ENCODE measurements at places on chromosomes 11 and 22.

DNA sequence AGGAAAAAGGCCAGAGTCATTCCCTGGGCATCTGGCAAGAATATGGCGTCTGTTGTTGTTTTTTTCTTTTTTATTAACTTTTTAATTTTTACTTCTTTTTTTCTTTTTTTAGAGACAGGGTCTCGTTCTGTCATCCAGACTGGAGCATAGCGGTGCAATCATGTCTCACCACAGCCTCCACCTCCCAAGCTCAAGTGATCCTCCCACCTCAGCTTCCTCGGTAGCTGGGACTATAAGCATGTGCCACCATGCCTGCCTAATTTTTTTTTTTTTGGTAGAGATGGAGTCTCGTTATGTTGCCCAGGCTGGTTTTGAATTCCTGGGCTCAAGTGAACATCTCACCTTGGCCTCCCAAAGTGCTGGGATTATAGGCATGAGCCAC is 54.0 kb upstream of the PRDM11 start:
- no peak for DNase-seq

GRCh38 chr11:62233730-62234129 is 8.3 kb upstream of the SCGB1D2 start:
- DNase-seq = no peak

GRCh38 chr22:23122992-23123803 is 18.6 kb downstream of the RSPH14 start:
- no peak for DNase-seq

GRCh38 chr22:48098243-48098920 is 1335.9 kb downstream of the TBC1D22A start:
- no peak for DNase-seq

- DNase-seq = no peak
Observed at GRCh38 chr11:6568191-6568918, 35.1 kb downstream of the RRP8 start.

- peak; percentile 79 for DNase-seq
Observed at GRCh38 chr11:47863189-47863897, 15.2 kb upstream of the NUP160 start.

- DNase-seq = no peak
Observed at GRCh38 chr11:125330462-125331325, 165.4 kb downstream of the FEZ1 start.

- DNase-seq = no peak
Observed at GRCh38 chr11:116710001-116710674, 62.6 kb downstream of the BUD13 start.

- no peak for DNase-seq
Observed at GRCh38 chr11:119490253-119491006, 67.5 kb upstream of the THY1 start.

DNA sequence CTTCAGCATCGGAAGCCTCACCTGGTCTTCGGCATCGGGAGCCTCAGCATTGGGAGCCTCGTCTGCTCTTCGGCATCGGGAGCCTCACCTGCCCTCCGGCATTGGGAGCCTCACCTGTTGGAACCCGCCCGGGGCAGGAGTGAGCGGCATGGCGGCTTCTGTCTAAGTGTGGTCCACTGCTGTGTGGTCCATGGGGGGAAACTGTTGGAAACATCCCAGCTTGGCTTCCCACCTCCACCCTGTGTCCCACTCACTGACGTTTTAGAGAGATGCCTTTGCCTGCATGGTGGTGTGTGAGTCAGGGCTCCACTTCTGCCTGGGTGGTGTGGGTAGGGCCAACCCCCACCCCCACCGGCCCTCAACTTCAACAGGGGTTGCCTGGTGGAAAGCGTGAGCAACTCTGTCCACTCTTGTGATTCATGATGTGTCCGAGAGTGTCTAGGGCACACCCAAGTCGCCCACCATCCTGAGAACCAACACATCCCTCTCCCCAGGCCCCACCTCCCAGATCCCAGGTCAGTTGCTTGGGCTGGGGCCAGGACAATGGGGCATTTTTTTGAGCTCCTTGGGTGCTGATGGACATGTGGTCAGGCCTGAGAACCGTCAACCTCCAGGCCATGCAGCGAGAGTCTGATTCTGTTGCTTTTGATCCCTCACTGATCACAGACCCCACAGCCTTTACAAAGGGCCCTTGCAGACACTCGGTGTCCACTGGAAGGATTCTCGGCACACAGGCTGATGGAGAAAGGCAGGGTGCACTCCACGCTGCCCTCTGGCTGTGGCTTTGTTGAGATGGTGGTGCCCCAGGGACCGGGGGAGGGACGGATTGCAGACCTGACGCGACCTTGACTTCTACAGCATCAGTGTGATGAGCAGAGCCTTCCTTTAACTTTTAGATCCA is 406.7 kb downstream of the TBC1D22A start:
- no peak for DNase-seq

- no peak for DNase-seq
Observed at GRCh38 chr11:130243816-130244215, 70.9 kb downstream of the ZBTB44 start.

- no peak for DNase-seq
Observed at GRCh38 chr11:57158599-57158998, 23.2 kb upstream of the LRRC55 start.

- no peak for DNase-seq
Observed at GRCh38 chr22:50048836-50049235, 9.3 kb downstream of the TTLL8 start.

DNA sequence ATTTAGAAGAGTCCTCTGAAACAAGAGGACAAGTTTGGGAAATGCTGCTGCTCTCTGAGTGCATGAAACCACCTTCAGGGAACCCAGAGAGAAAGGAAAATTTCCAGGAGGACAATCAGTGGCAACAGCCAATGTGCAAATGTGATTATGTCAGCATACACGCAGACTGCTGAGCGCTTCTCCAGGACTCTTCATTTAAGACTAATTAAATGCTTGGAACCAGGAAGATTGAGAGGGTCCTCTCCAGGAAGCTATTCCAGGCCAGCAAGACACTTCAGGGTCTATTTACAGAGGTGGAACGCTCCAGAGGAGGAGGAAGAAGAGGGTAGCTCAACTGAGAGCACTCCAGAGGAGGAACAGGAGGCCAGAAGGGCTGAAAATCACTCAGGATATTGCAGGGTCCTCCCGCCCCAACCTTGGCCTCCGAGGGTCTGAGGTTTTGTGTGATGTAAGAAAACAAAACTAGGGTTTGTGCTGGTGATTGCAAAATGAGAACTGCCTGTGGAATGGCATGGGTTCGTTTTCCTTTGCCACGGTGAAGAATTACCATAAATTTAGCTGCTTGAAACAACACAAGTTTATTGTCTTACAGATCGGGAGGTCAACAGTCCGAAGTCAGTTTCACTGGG is 14.1 kb upstream of the HTR3A start:
- no peak for DNase-seq

- no peak for DNase-seq
Observed at GRCh38 chr11:8227156-8228152, 36.2 kb downstream of the LMO1 start.

- no peak for DNase-seq
Observed at GRCh38 chr22:21972293-21972779, 10.3 kb downstream of the TOP3B start.

DNA sequence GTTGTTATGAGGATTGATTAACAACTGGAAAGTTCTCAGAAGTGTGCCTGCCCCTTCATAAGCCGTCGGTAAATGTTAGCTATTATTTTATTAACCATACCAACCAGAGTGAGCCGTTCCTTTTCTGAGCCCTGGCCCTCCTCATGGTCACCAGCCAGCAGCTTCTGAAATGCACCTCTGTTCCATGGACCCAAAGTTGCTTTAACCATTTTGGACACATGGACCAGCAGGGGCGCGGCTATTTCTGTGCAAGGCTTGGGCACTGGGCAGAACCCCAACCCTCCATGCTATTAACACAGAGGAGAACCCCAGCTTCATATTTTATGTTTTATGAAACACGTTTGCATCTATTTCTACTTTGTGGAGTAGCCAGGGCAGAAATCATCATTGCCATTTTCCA is 18.6 kb upstream of the SCGB1A1 start:
- DNase-seq = no peak

DNA sequence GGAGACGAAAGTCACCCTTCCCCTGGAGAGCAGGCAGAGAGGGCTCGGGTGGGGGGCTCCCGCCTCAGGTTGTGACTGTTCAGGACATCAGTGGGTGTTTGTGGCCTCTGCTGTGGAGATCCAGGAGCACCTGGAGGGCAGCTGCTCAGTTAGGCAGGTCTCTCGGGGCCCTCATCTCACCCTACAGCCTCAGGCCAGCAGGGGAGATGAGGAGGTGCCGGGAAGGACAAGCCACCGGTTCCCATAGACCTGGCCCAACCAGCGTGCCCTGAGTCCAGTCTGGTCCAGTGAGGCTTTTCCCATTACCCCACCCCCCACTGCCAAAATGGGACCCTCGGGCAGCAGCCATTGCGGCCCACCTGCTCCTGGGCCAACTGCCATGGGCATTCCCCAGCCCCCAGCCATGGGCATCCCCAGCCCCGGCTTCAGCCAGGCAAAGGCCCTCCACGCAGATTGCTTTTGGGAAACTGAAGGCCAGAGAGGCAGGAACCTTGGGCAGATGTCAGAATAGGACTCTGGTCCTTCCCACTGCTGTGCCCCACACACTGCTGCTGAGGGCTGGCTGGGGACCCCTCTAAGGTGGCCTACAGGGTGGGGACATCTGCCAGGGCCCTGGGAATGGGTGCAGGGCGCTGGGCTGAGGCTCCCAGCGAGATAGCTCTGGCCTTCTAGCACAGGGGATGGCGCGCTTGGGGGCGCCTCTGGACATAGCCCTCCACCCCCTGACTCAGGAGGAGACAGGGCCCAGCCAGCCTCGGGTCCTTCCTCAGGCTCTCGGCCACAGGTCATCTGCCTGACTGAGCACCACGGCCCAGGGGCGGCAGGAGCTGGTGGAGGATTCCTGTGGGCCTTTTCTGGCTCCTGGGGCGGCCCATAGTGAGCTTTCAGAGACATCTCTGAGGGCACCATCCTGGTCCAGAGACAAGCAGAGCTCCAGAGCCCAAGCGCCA is 4.8 kb downstream of the PIM3 start:
- DNase-seq = no peak

DNA sequence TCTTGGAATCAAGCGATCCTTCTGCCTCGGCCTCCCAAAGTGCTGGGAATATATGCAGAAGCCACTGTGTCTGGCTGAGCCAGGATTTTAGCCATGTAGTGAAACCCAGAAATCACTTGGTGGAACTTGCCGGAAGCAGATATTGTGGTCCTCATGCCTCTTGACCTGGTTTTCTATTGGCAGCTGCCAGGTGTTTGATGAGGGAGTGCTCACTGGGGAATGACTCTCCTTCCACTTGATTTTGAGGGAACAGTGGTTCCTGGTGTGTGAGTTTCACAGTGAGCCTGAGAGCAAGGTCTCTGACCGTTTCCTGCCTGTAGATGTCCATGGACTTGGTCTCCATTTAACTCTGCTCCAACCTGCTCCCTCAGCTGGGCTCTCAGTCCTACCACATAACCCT is 34.7 kb upstream of the ELF5 start:
- no peak for DNase-seq

- DNase-seq = peak; percentile 76
Observed at GRCh38 chr11:28673691-28674432, 565.7 kb downstream of the METTL15 start.

GRCh38 chr11:95505927-95506426 is 275.0 kb upstream of the SESN3 start:
- peak; percentile 64 for DNase-seq

DNA sequence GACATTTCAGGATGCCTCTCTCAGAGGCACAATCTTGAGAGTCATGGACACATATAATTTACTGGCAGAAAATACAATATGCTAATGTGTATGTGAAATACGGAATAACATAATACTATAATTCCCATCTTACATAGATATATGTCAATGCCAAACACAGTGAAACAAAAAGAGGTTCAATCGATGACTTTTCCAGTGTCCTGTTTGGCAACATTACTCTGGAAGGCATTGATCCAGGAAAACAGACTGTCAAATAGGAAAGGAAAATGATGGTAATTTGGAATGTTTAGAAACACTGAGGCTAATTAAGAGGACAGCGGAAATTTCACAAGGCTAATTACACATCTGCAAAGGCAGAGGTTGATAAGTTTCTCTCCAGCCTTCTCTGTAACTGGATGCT is 942.3 kb downstream of the LRRC4C start:
- no peak for DNase-seq

GRCh38 chr11:60389279-60389910 is 6.9 kb upstream of the MS4A14 start:
- DNase-seq = no peak

DNA sequence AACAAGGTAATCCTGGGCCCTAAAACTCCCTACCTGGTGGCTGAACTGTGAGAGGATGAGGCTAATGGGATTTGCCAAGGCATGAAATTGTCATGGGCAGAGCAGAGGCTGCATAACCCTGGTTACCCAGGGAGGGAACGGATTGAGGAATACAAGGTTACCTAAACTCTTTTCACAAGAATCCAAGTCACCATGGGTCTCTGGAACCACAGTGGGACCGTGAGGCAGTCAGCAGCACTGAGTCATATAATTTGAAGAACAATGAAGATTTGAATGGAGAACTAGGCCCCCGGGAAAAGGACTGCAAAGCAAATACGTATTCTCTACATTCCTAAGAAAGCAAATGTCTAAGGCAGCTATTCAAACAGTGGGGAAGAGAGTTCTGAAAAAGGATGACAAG is 19.8 kb downstream of the CAT start:
- no peak for DNase-seq

GRCh38 chr11:7381937-7382336 is 103.4 kb upstream of the OLFML1 start:
- no peak for DNase-seq

- no peak for DNase-seq
Observed at GRCh38 chr11:76624500-76625379, 45.8 kb downstream of the LRRC32 start.

Measured in AG09309 (cell line).